WTC11 (cell line): ENCODE measurements at places on chromosomes 6 and 20.

DNA sequence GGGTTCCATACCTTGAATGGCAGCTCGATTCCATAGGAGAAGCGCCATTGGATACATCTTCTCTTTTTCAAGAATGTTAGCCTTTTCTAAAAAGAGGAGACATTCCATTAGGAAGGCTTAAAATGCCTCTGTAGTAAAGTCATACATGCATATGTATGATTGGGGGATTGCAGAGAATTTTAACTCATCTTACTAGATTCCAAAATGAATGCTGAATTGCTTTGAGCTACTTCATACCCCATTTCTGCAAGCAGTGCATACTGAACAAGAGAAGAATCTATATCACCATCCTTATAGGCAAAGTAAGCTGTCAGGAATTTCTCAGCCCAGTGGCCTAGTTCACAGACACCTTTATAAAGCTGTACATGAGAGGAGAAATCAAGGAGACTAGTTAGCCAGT lies 80.3 kb downstream of the NDUFAF5 start:
- DNase-seq: no peak

GRCh38 chr6:170381562-170381961 lies 75.0 kb downstream of the FAM120B start:
- no peak for DNase-seq

- peak; percentile 24 for DNase-seq
These were observed 9.2 kb upstream of the DSP start for GRCh38 chr6:7532232-7532631.

GRCh38 chr6:113481458-113481857 lies 375.7 kb upstream of the MARCKS start:
- DNase-seq: no peak

GRCh38 chr20:38935967-38936407 lies 9.8 kb downstream of the FAM83D start:
- no peak for DNase-seq

GRCh38 chr6:133774356-133774755 lies 114.6 kb upstream of the TCF21 start:
- DNase-seq: no peak

- peak; percentile 64 for DNase-seq
These were observed 30.8 kb downstream of the AGPAT4 start for GRCh38 chr6:161242779-161243693.

GRCh38 chr6:9851541-9852380 lies 563.1 kb downstream of the TFAP2A start:
- DNase-seq: peak; percentile 44
